Brain microvascular endothelial cell (primary cell): ENCODE measurements at places on chromosomes 12 and 14.

GRCh38 chr12:101127521-101128219 is 82.4 kb downstream of the SLC5A8 start:
- DNase-seq: no peak

DNA sequence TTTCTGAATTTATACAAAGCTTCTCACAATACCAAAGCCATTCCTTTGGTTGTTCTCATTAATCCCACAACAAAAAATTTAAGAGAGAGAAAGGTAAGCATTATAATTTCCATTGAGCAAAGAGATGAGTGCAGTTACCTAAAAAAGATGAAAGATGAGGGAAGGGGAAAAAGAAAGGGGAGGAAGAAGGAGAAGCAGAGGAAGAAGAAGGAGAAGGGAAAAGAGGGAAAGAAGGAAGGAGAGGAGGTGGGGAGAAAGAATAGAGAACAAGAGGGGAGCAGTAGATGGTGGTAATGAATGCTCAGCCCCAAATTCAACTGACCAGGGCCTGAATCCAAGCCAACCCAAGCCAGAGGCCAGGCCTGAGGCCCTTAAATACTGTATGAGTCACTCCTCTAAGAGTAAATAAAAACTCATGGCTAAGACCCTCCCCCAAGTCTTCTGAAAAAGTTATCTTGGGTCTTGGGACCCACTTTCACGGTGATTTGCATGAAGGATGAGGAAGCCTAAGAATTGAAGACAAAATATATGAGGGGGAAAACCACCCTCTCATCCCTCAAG is 144.6 kb downstream of the ITPR2 start:
- no peak for DNase-seq

DNA sequence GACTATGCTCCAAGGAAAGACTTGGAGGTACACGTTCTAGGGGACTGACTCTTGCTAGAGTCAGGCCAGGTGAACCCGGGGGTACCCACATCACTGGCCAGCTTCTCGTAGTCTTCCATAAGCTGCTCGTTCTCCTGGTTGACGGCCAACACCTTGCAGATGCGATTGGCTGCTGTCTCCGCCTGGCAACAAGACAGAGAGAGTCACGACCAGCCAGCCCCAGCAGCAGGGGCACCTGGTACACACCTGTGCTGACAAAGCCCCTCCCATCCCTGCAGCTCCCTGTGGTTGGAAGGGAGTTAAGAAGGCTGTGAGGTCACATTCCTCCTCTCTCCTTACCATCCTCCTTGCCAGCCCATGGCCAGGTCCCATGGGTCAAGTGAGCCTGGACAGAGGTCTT is 85.5 kb downstream of the ACTN1 start:
- no peak for DNase-seq

DNA sequence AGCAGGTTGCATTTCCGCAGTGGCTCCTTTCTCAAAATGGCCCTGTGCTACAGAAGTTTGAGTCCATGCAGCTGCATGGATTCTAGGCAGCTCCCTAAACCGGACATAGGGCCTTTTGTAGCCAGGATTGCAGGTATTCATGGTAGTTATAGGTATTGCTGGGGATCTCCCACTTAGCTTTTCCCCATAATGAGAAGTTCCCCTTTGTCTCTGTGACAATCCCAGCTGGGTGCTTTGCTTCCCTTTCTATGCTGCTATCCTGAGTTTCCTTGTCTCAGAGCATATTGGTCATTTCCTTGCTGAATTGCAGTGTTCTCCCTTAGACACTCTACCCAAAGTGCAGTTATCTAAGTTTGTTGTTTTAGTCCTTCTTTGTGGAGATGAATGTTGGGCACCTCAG is 120.9 kb upstream of the MIS18BP1 start:
- DNase-seq: no peak

DNA sequence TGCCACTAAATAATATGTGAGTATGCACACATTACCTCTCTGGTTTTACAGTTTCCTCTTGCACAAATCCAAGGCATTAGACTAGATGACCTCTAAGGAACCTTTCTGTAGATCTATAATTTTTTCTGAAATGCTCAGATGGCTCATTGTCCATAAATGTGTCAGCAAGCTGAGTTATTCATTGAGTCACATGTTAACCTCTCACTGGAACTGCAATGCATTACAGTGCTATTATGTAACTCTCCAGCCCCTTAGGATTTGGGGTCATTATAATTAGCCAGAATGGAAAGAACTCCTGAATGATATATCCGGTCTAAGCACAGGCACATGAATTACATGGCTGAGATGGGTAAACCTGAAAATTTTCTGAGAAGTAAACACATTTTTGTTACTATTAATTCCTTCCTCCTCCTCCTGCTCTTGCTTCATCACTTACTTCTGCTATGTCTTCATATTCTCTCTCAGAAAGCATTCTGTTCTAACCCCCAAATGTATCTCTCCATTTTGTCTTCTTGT is 20.3 kb upstream of the DRAM1 start:
- DNase-seq: peak; percentile 64

GRCh38 chr14:39217214-39217879 is 16.4 kb upstream of the MIA2 start:
- no peak for DNase-seq

DNA sequence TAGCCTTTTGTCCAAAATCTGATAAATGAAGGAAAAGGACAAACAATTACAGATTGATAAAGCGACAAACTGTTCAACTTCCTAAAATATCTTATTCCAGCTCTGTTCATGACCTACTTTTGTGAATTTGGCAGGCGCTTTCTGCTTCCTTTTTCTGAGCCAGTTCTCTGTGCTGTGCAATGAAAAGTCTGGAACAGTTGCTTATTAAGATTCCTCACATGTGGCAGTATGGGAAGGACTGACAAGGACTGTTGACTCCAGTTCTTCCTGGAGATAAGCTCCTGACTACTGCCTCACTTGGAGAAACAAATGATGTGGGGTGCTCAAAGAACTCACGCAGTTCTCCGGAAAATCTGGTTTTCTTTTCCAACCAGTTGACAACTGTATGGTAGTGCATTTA is 58.3 kb upstream of the ANP32D start:
- DNase-seq: no peak

DNA sequence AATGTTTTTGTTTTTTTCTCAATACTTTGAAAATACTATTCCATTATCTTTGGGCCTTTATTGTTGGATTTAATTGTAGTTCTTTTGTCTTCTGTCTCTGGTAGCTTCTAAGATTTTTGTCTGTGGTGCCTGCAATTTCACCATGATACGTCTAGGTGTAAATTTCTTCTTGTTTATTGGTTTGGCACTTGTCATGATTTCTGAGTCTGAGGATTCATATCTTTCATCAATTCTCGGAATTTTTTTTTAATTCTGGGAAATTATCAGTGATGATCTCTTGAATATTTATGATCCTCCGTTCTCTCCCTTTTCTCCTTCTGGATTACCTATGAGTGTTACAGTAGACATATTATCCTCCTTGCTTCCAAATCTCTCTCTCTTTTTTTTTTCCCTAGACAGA is 14.8 kb upstream of the ADIPOR2 start:
- no peak for DNase-seq

DNA sequence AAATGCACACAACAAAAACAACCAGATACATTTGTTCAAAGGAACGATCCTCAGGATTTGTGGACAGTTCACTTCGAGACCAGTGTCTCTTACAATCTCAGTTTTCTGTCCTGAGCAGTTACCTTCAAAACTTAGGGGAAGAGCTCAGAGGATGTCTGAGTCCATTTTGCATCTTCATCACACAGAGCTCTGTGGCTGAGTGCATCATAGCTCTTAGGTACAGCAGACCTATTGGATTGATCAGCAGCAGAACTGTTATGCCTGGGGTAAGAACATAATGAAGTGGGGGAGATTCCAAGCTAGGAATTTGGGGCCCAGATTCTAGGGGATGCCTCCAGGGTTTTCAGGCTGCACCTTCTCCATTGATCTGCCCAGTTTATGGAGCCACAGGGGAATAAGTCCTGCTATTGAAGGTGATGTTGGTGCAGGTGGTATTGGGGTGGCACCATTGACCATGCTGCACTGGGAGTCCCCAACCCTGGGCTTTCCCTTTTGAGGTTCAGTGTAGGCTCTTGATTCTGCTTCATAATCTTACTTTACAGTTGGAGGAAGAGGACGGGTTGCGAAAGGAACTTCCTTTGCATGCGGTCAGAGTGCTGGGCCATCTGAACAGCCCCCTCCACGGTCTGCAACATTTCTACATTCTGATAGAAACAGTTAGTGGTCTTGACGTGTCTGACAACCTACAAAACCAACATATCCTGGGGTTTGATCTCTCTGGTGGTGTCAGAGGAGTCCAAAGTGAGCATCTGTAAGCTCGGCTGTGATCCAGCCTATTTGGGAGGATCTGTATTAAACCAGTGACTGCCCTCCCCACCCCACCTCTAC is 112.8 kb downstream of the CHST11 start:
- no peak for DNase-seq

DNA sequence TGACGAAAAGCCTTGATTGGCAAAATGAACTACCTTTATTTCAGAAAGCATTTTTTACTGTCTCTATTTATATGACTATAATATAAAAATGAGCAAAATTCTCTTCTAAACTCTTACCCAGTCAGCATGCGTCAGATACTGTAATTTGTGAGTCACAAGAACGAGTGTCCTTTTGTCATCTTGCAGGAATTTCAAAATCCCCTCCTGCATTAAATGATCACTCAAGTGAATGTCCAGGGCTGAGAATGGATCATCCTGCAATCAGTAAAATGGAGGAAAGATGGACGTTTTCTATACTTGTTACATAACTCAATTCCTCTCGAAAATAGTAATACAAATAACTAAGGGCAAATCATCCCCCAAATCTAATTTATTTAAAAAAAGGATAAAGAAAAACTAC is 77.7 kb upstream of the KCNJ8 start:
- peak; percentile 63 for DNase-seq

DNA sequence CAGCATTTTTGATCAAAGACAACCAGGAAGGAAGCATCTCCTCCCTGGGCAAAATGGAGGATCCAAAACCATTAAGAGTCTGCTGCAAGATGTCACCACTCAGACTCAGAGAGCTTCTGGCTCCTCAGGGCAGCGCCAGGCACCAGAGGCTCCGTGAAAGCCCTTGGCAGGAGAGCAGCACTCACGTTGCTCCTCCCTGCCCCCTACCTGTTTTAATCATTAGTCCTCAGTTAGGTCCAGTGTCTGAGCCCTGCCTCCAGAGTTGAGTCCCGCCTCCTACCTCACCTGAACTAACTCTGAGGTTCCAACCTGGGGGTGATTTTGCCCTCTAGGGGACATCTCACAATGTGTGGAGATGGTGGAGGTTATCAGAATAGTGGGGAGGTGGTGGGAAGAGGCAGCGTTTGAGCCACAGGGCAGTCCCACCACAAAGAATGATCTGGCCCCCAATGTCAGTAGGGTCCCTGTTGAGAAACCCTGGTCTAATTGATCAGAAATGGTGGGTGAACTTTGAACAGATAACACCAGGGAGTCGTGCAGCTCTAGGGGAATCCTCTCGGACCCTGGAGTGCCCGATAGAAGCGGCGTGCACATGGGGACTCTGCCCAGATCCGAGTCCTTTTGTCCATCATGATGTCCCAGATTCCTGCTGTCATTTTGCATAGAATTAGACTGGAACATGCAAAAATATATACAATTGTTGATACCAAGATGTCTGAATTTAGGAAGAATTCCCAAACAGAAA is 156.7 kb upstream of the DIO3 start:
- no peak for DNase-seq

- DNase-seq: no peak
Observed at GRCh38 chr12:30153981-30154380, 370.2 kb upstream of the TMTC1 start.

- no peak for DNase-seq
Observed at GRCh38 chr12:15732341-15733061, 56.7 kb downstream of the EPS8 start.

GRCh38 chr14:37746140-37746832 is 150.9 kb downstream of the TTC6 start:
- DNase-seq: no peak

- DNase-seq: no peak
Observed at GRCh38 chr12:2772370-2772769, 22.4 kb upstream of the FKBP4 start.

DNA sequence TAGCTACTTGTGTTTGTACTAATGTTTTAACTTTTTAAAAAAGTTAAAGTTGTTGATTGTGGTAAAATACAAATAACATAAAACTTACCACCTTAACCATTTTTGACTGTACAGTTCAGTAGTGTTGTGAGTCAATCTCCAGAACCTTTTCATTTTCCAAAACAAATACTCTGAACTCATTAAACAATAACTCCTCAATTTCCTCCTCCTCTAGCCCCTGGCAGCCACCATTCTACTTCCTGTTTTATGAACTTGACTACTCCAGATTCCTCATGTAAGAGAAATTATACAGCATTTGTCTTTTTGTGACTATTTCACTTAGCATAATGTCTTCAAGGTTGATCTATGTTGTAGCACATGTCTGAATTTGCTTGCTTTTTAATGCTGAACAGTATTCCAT is 299.1 kb upstream of the AMIGO2 start:
- DNase-seq: no peak

DNA sequence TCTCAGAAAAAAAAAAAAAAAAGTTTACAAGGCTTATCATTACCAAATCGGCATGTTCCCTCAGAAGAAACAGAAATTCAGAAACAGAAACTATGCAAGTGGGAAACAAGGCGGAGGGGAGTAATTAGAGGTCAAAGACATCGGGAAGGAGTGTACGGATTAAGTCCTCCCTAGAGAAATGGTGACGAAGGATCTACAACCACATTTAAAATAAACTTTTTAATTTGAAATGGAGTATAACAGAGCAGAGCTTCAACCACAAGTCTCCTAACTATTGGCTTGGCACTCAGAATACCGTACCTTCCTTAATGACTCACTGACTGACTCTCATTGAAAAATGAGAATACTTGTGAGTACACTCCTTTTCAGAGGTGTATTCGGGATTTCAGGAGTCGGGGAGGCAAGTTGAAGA is 908 bp downstream of the ENTPD5 start:
- no peak for DNase-seq

- DNase-seq: no peak
Observed at GRCh38 chr14:20468764-20469241, 403 bp upstream of the PNP start.

GRCh38 chr14:34650786-34651584 is 21.0 kb upstream of the SNX6 start:
- DNase-seq: peak; percentile 97

DNA sequence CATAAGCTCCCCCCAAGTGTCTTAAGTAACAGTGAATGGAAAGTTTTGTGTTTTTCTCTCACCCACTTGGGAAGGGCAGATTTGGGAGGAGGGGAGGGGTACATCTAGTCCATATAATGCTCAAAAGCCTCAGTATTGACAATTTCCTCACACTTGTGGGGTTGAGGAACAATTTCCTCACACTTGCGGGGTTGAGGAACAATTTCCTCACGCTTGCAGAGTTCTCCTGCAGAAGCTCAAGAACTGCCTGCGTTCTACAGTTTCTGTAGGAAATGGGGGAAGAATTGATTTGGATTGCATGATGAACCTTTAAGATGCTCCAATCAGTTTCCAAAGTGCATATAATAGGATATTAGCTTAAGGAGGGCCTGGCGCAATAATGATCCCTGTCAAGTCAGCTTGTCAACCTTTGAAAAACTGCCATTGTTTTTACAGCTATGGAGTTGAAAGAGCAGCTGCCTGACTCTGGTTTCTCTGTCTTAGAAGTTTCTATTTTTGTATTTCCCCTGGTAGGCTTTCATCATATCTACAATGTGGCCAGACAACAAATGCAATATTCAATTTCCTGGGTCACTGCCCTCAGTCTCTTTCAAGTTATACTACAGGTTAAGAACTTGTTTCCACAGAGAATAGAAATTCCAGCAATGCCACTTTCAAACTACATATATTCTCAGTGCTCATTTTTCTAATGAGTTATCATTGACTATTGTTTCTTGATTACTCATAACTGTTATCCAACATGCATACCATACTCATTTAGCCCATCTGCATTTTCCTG is 66.5 kb downstream of the PLEKHG7 start:
- no peak for DNase-seq

GRCh38 chr14:90184571-90185266 is 71.6 kb upstream of the PSMC1 start:
- DNase-seq: no peak
